ENCODE measurements at places on chromosomes 2 and 18. TPM values are rescaled to one million over a fixed set of nuclear protein-coding genes. Genes with fewer than 3 reads are reported as not detected.

GRCh38 chr18:54127759-54128378 lies 96.6 kb downstream of the MBD2 start:
- H3K4me3 ChIP-seq, result no peak overlapping the region
- no peaks in the 10 kb centered on the region for H3K27me3 ChIP-seq
- no peaks in the 10 kb centered on the region for H3K36me3 ChIP-seq
- no peaks in the 10 kb centered on the region for H3K4me1 ChIP-seq
- peak; percentile 51 for DNase-seq

- no peak overlapping the region for H3K4me3 ChIP-seq
- no peaks in the 10 kb centered on the region for H3K27me3 ChIP-seq
- H3K4me1 ChIP-seq, result no peaks in the 10 kb centered on the region
- DNase-seq, result no peak
- no peak overlapping the region for H3K27ac ChIP-seq
Measured at GRCh38 chr2:173898996-173899395, 66.2 kb downstream of the SP3 start.

GRCh38 chr2:24824966-24825882 lies 32.0 kb downstream of the CENPO start:
- H3K36me3 ChIP-seq, result peaks cover 53% of the 10 kb centered on the region
- H3K27ac ChIP-seq, result no peak overlapping the region
- no peak overlapping the region for H3K4me3 ChIP-seq
- no peaks in the 10 kb centered on the region for H3K4me1 ChIP-seq

GRCh38 chr2:1702186-1702565 lies 42.1 kb downstream of the PXDN start:
- no peaks in the 10 kb centered on the region for H3K36me3 ChIP-seq
- no peak overlapping the region for H3K27ac ChIP-seq
- no peak for DNase-seq

GRCh38 chr2:106168657-106169056 lies 25.4 kb downstream of the UXS1 start:
- no peaks in the 10 kb centered on the region for H3K27me3 ChIP-seq
- no peak overlapping the region for H3K27ac ChIP-seq
- peaks cover 26% of the 10 kb centered on the region for H3K4me1 ChIP-seq
- DNase-seq, result no peak
- no peak overlapping the region for H3K4me3 ChIP-seq

DNA sequence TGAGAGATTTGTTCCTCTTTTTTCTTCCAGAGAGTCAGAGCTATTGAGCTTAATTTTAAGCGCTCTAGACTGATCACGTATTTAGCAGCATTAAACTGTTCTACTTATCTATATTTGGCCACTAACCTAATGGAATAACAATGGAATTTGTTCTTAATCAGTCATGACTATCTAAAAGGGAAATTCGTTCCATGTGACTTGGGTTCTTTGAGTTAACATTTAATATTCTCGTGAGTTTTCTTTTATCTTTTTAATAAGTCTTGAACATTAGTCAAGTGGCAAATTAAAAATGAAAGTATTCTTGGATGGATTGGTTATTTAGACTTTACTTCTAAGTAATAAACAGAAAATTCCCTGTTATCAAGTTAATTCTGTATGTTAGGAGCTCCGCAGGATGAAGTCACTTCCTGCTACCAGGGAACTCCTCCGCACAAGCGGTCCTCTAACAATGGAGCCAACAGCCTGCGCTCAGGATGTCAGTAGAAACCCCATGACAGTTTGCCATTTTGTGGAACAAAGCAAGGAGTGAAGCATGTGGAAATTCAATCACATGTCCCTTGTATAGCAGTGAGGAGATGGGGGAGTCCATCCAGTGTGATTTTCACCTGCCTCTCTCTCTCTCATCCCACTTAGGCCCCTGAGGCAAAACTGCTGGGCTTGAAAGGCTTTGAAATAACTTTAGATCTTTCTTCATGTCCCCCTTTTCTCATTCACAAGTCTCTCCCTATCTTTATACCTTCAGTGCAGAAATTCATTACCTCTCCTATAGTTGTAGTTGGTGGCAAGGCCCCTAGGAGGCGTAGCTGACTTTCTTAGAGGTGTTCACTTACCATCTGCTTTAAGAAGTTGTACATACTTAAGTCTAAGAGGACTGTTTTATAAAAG lies 138.1 kb downstream of the WDR7 start:
- H3K36me3 ChIP-seq, result no peaks in the 10 kb centered on the region
- no peaks in the 10 kb centered on the region for H3K4me1 ChIP-seq
- H3K4me3 ChIP-seq, result no peak overlapping the region
- no peaks in the 10 kb centered on the region for H3K27me3 ChIP-seq

DNA sequence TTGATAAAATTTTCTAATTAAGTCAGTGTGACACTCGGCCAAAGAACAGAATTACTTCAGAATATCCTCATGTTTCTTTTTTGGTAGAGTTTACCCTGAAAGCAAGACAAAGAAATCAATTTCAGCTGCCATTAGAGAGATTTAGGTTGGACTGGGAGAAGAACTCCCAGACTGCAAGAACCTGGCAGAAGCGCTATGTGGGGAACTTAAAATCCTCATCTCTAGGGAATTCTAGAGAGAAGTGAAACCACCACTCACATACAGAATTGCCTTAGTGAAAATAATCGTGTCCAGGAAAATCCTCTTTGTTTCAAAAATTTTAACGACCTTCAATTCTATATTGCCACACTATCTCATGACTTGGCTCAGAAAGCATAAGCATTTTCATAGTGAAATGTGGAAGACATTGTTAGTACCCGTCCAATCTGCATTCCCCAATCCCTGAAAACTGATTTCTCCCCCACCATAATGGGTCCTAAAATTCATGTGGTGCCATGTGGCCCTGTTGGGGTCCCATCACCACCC lies 297.3 kb upstream of the MEIS1 start:
- H3K27me3 ChIP-seq, result peaks cover 6% of the 10 kb centered on the region
- H3K36me3 ChIP-seq, result no peaks in the 10 kb centered on the region
- no peak overlapping the region for H3K27ac ChIP-seq

- H3K4me1 ChIP-seq, result peaks cover 16% of the 10 kb centered on the region
- peak; percentile 39 for DNase-seq
- peak overlapping the region; percentile 73 for H3K27ac ChIP-seq
- peak overlapping the region; percentile 82 for H3K4me3 ChIP-seq
Measured at GRCh38 chr2:213150315-213151097, 906 bp downstream of the IKZF2 start.

DNA sequence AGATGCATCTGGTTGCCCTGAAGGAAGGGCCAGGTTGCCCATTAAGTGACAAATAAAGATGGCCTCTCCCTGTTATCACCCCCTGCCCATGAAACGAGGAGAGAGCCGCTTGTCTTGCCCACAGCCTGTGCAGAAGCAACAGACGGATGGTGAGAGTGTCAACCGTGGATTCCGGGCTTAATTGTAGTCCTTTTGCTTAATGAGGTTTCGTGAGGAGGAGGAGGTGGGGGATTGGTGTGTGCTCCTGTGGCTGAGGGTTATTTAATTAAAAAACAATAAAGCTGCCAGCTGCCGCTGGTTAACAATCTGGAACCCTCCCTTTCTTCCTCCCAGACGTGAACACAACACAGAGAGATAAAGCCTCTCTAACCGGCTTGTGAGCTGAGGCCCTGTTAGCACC lies 188.0 kb upstream of the PARD3B start:
- no peak overlapping the region for H3K27ac ChIP-seq
- no peaks in the 10 kb centered on the region for H3K4me1 ChIP-seq
- no peak for DNase-seq

GRCh38 chr2:219029829-219030165 lies 11.5 kb downstream of the CFAP65 start:
- no peak overlapping the region for H3K4me3 ChIP-seq
- no peaks in the 10 kb centered on the region for H3K36me3 ChIP-seq

- H3K4me1 ChIP-seq, result no peaks in the 10 kb centered on the region
- no peaks in the 10 kb centered on the region for H3K36me3 ChIP-seq
- H3K27ac ChIP-seq, result no peak overlapping the region
- peaks cover 53% of the 10 kb centered on the region for H3K27me3 ChIP-seq
- DNase-seq, result no peak
Measured at GRCh38 chr2:30204281-30204680, 27.1 kb upstream of the LBH start.

- no peak overlapping the region for H3K4me3 ChIP-seq
- H3K27ac ChIP-seq, result no peak overlapping the region
- DNase-seq, result no peak
- peaks cover 24% of the 10 kb centered on the region for H3K4me1 ChIP-seq
Measured at GRCh38 chr2:173359231-173359630, 4.6 kb downstream of the CDCA7 start.

DNA sequence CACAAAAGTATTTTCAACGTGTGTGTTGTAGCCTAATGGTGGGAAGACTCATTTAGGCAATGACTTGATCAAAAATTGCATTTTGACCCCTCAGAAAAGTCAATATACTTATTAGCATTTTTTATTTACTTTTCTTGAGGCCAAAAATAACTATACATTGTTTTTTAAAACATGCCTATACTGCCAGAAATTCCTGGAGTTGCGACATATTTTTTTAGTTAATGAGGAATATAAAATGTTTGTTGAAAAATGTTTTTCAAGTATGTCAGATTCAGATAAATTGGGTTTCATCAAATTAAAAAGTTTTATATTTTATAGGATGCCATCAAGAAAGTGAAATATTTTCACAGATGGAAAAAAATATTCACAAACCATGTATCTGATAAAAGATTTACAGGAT lies 39.6 kb downstream of the R3HDM1 start:
- no peaks in the 10 kb centered on the region for H3K27me3 ChIP-seq
- no peak overlapping the region for H3K27ac ChIP-seq
- peaks cover 11% of the 10 kb centered on the region for H3K36me3 ChIP-seq
- no peak for DNase-seq
- no peaks in the 10 kb centered on the region for H3K4me1 ChIP-seq

- no peak overlapping the region for H3K4me3 ChIP-seq
- H3K4me1 ChIP-seq, result peaks cover 29% of the 10 kb centered on the region
- no peak overlapping the region for H3K27ac ChIP-seq
- peaks cover 47% of the 10 kb centered on the region for H3K36me3 ChIP-seq
- no peaks in the 10 kb centered on the region for H3K27me3 ChIP-seq
Measured at GRCh38 chr2:27219091-27219490, 1.9 kb downstream of the CAD start.

DNA sequence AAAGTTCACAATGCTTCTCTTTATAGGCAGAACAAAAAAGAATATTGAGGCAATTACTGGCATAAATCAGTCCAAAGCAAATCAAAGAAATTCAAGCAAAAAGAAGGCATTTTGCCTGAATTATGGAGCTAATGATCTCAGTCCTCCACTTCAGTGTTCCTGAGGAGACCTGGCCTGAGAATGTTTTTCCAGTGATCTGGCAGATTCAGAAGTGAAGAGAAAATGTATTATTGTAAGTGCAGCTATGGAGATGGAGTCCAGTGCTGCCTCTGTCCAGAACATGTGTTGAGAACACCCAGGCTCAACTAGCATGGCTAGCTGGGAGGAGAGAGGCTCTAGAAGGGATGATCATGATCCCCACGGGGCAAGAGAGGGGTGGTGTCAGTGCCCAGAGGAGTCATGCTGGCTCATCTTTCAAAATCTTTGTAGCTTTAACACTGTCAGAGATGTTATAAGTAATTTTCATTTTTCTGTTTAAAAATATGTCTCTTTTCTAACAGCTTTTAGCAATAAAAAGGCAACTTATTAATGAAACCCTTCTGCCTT lies 367.0 kb upstream of the RAB12 start:
- H3K27ac ChIP-seq, result no peak overlapping the region
- H3K4me1 ChIP-seq, result no peaks in the 10 kb centered on the region
- no peak for DNase-seq
- no peaks in the 10 kb centered on the region for H3K27me3 ChIP-seq

DNA sequence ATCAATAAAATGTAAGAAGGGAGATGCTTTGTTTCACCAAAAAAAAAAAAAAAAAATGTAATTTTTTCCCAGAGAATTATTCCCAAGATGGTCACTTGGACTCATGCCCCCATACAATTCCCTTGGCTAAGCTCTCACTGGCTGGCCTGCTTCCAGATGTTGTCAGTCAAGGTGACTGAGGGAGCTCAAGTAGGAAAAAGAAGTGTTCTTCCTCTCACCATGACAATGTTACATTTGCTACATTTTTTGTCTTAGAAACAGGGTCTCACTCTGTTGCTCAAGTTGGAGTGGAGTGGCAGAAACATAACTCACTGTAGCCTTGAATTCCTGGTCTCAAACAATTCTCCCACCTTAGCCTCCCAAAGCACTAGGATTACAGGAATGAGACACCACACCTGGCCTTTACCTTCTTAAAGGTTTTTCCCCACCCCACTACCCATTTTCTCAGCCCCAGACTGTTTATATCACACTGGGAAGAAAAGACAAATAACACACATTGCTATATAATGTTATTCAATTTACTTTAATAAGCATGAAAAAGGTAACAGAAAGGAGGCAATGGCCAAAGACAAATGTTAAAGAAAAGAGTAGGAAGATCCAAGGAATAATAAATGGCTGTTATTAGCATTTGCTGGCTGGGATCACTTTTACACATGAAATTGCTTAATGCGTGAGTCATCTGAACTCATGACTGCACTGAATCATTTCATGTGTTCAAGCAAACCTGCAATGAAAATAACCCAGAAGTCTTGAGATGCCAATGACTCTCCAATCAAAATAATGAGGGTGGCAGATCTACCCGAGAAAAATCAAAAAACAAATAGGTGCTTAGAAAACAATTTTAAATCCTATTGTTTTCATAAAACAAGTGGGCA lies 45.2 kb downstream of the ACVR1 start:
- no peaks in the 10 kb centered on the region for H3K27me3 ChIP-seq
- H3K4me3 ChIP-seq, result peak overlapping the region; percentile 30
- peak; percentile 45 for DNase-seq
- peaks cover 61% of the 10 kb centered on the region for H3K4me1 ChIP-seq

GRCh38 chr2:148531669-148532428 lies 112.7 kb upstream of the EPC2 start:
- H3K4me1 ChIP-seq, result no peaks in the 10 kb centered on the region
- peaks cover 22% of the 10 kb centered on the region for H3K27me3 ChIP-seq
- DNase-seq, result no peak
- H3K4me3 ChIP-seq, result no peak overlapping the region
- H3K27ac ChIP-seq, result no peak overlapping the region

- no peak for DNase-seq
- no peak overlapping the region for H3K27ac ChIP-seq
- no peaks in the 10 kb centered on the region for H3K4me1 ChIP-seq
- H3K27me3 ChIP-seq, result peaks cover 22% of the 10 kb centered on the region
- H3K36me3 ChIP-seq, result no peaks in the 10 kb centered on the region
Measured at GRCh38 chr2:201923436-201924328, 110.0 kb upstream of the FZD7 start.

- no peak for DNase-seq
- no peaks in the 10 kb centered on the region for H3K27me3 ChIP-seq
- H3K4me3 ChIP-seq, result no peak overlapping the region
- peaks cover 47% of the 10 kb centered on the region for H3K4me1 ChIP-seq
- peak overlapping the region; percentile 95 for H3K27ac ChIP-seq
Measured at GRCh38 chr2:8495189-8495989, 186.5 kb upstream of the ID2 start.

- peak overlapping the region; percentile 56 for H3K27ac ChIP-seq
- no peak overlapping the region for H3K4me3 ChIP-seq
- H3K27me3 ChIP-seq, result no peaks in the 10 kb centered on the region
- peaks cover 47% of the 10 kb centered on the region for H3K4me1 ChIP-seq
Measured at GRCh38 chr2:46748735-46749531, 166.7 kb downstream of the MCFD2 start.

The ANKRD30B gene
- not detected for total RNA-seq

The IFIH1 gene
- total RNA-seq, result 126 TPM

The SCN7A gene
- not detected for total RNA-seq

The AQP12B gene
- total RNA-seq, result not detected

The RTP5 gene
- total RNA-seq, result not detected

The ASB18 gene
- not detected for total RNA-seq

The SLC5A7 gene
- total RNA-seq, result not detected

The METTL8 gene
- 21.6 TPM for total RNA-seq

The TRABD2A gene
- total RNA-seq, result 0.68 TPM

The RAB3GAP1 gene
- 47.6 TPM for total RNA-seq

The PKDCC gene
- total RNA-seq, result 11.3 TPM

The NYAP2 gene
- total RNA-seq, result not detected

The KHK gene
- 4.2 TPM for total RNA-seq
